NCI-H2081 treated with DMSO at 0.1 percent for 48 hours (cell line): ENCODE measurements at places on chromosomes 2 and 18.

DNA sequence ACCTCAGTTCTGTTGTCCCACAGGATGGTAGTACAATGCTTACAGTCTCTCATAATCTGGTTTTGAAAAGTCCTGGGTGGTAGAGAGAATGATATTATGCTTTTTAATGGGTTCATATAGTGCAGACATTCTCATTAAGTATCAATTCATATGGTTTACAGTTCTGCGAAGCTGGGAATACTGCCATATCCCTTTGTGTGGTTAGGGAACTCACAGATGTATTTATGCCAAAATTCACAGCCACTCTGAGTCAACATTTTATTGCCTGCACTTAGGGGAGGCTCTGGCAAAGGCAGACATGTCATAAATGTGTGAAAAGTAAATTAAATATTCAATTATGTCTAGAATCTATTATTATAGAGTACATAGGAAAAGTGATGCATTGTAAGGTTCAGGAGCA lies 808.2 kb downstream of the SUCLG1 start:
- peak; percentile 81 for DNase-seq

DNA sequence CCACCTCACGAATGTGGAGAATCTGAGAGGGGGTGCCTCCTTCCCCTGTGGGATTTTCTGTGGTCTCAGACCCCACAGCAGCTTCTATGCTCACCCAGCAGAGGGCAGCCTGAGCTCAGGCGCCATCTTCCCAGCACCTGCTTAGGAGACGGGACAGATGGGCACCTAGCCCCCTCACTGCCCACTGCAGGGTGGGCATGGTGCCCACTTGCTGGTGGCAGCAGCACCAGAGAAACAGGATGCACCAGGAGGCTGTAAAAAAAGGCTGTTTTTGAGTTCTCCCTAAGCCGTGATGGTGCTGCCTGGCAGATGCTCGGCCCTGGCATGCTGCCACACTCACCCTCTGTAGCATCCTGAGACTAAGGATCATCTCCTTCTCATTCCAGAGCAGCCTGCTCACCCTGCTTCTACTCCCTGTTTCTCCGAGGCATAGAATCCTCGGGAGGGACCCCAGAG lies 19.1 kb upstream of the SLC20A1 start:
- no peak for DNase-seq

DNA sequence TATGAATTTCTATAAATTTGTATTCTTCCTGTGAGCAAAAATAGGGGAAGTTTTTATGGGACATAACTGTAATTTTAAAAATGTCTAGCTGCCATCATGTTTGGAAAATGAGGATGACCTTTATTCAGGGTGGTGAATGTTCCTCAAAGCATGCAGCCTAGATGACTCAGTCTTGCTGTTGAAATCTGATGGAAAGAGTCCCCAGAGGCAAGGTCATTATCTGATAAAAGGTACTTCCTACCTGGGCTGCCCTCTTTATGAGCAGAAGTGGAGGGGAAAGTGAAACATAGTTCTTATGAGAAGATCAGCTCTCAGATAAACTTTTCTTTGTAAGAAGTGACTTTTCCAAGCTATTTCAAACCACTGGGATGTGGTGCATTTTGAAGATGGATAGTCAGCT lies 1144.7 kb upstream of the PIK3C3 start:
- no peak for DNase-seq

DNA sequence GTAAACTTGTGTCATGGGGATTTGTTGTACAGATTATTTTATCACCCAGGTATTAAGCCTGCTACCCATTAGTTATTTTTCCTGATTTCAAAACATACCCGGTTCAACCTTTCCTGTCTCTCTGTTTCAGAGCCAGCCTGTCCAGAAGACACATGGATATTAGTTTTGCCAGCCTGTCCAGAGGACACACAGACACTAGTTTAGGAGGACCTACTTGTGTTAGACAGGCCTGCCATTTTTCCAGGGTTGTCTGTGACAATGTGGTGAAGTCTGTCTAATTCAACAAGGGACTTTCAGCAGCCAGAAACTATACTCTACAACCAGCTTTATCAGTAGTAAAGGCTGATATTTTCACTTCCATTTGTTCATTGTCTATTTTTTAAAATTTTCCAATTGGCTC lies 56.1 kb upstream of the DCC start:
- no peak for DNase-seq

- DNase-seq: no peak
These were observed 42.7 kb downstream of the CIB4 start for GRCh38 chr2:26598336-26598995.

DNA sequence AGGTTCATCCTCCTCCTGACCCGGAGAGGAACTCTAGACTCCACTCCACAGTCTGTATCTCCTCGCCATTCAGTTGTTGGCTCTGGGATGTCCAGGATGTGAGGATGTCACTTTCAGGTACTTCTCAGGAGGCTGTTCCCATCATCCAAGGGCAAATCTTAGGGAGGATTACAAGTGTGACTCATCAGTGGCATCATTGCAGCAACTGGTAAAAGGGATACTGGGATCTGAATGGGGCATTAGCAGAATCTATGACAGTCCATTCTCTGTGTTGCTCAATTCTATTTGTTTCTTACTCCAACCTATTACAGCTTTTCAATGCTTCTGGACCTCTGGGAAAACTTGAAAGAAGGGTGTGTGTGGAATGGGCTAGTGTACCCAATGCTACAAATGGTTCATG lies 81.5 kb upstream of the FN1 start:
- no peak for DNase-seq

DNA sequence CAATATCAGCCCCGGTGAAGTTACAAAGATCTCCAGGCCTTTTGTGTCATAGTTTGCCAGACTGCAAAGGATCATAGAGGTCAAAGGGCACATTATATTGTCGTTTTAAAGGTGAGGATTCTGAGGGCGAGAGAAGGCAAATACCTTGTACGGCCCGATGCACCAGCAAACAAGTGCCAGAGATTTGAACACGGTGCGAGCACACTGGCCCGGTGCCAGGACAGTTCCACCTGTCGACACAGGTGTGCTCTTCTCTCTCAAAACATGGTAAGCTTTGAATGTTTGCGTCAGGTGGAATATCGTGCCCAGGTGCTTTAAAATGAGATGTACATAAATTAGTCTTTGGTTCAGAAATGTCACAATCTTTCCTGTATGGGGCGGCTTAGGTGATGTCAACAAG lies 776.1 kb upstream of the ID2 start:
- DNase-seq: peak; percentile 82

GRCh38 chr18:63085611-63086010 lies 234.0 kb downstream of the BCL2 start:
- DNase-seq: no peak

GRCh38 chr2:240946654-240947053 lies 40.5 kb downstream of the CROCC2 start:
- DNase-seq: no peak

- DNase-seq: no peak
These were observed 58.1 kb downstream of the VWA3B start for GRCh38 chr2:98145070-98145469.
